ENCODE measurements at places on chromosomes 1 and 21. TPM values are rescaled to one million over a fixed set of nuclear protein-coding genes. Genes with fewer than 3 reads are reported as not detected.

The EPS8L3 gene
- 0.86 TPM for polyA plus RNA-seq

The ESPN gene
- polyA plus RNA-seq: 12.2 TPM

The SETDB1 gene
- polyA plus RNA-seq: 108 TPM

The CDKN2C gene
- 12.4 TPM for polyA plus RNA-seq

The PDZK1IP1 gene
- 22.2 TPM for polyA plus RNA-seq

The OR2T29 gene
- polyA plus RNA-seq: not detected

DNA sequence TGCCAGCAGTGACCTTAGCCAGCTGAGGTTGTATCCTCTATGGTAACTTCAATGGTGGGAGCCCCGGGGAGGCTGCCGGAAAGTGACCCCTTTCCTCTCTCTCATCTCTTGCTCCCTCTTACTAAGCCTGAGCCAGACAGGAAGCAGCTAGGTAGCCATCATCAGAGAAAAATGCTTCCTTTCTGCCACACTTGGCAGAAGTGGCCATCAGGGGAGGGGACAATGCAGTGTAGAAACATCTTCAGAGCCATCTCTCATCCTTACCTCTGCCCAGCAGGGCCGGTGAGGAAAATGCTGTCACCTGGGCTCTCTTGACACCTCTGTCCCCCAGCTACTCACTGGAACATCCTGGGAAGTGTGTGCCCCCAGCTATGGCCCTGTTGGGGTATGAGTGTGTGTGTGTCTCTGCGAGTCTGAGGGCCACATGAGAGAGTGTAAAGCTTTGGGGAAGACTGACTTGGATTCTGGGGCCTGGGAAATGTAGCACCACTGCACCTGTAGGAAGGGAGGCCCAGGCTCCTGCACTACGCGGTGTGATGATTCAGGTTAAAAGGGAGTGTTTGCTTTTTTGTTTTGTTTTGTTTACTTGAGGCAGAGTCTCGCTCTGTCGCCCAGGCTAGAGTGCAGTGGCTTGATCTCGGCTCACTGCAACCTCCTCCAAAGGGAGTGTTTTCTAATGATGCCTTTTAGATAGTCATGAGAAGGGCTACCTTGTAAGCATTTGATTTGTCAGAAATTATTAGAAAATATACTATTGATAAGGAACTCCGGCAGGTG is 48.7 kb upstream of the CNTN2 start:
- DNase-seq: no peak

- no peak for DNase-seq
Observed at GRCh38 chr1:50603274-50604271, 180.3 kb upstream of the DMRTA2 start.

GRCh38 chr1:29342351-29342750 is 106.0 kb downstream of the PTPRU start:
- no peak for DNase-seq

DNA sequence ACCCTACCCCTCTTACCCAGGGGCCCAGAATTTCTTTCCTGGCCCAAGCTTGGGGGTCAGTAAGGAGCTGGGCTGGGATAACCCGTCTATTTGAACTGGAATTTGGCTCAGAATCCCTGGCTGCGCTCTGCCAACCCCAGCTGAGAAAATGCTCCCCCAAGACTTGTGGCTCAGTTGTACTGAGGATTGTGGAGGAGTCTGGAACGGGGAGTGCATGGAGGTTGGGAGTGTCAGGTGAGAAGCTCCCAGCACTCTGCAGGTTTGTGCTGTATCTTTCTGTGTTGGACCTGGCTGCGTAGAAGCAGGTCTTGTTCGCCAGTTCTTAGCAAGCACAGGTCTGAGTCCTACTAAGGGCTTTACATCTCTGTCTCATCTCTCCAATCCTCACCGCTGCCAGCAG is 1.6 kb downstream of the TCEA3 start:
- DNase-seq: no peak

DNA sequence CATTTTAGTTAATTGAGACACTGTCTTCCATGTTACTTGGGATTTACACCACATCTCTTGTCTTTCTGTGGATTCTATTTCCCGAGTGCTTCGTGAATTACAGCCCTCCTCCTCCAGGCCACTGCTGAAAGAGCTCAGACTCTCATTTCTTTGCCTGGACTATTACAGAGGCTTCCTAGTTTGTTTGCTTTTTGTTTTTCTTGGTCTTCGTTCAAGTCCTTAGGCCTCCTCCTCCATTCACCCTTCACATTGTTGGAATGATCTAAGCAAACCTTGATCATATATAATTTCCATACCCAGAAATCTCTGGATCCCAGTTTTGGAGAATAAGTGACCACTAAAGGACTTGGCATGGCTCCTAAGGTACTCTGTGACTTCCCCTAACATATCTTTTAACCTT is 94.1 kb downstream of the CNIH3 start:
- no peak for DNase-seq

DNA sequence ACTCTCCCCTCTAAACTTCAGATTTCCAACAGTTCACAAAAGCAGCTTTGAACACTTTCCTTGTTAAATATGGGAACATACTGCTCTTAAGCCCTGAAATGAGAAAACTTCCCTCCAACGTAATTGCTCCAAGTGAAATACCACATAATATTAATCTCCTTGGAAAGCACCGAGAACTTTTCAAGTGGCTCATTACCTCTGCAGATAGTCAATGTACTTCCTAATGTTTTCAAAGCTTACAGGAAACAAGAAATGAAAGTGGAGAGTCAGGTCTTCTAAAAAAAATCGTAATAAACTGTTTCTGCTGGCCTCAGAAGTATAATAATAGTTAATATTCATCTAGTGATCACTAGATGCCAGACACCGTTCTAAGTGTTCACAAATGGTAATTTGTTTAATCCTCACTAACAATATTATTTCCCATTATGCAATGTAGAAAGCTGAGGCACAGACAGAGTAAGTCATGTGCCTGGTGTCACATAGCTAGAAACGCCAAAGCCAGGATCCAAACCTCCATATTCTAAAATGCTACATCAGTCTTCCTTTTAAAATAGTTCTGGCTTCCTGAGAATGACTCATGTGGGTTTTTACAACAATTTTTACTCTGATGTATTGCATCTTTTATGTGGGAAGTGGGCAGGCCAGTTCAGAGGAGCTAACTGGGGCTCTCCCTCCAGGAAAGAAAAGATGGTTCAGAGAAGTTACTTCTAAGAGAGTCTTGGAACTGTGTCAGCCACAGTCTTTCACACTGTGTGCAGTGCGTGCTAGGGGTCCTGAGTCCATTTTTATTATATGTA is 177.2 kb downstream of the PLPPR4 start:
- no peak for DNase-seq

- no peak for DNase-seq
Observed at GRCh38 chr1:15771836-15772515, 13.4 kb downstream of the FBLIM1 start.

DNA sequence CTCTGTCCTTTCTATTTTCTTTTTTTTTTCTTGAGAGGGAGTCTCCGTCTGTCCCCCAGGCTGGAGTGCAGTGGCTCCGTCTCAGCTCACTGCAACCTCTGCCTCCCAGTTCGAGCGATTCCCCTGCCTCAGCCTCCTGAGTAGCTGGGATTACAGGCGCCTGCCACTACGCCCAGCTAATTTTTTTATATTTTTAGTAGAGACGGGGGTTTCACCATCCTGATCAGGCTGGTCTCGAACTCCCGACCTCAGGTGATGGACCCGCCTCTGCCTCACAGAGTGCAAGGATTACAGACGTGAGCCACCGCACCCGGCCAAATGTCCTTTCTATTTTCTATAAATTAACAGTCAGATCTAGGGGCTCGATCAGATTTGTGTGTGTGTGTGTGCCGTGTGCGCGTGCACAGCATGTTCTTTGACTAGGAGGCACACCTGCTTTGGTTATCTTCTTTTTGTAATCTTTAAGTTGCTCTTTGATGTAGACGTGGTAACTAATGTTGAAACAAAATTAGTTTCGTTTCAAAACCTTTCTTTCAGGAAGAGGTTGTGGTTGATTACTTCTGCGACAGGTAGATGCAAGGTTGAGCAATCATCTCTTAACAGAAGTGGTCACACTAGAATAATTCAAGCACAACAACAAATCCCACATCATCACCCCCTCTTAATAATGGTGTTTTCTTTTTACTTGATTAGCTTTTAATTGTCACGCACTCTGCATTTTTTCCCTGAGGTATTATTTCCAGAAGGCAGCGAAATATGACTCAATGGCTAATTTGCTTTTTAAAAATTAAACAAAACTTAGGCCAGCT is 779 bp upstream of the DEGS1 start:
- no peak for DNase-seq

- no peak for DNase-seq
Observed at GRCh38 chr1:224338150-224338838, 8.3 kb upstream of the NVL start.

- no peak for DNase-seq
Observed at GRCh38 chr1:233300326-233300725, 4.8 kb upstream of the PCNX2 start.

DNA sequence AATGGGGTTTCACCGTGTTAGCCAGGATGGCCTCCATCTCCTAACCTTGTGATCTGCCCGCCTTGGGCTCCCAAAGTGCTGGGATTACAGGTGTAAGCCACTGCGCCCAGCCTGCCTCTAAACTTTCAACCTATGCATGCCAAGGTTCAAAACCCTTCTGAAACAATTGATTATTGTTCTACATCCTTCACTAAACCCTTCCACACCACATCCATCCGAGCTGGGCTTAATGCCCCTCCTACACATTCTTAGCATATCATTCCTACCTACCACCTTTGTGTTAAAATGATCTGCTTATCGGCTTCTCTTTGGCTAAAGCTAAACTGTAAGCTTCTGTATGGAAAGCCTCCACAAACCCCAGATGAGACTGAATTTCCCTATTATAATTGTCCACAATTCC is 40.8 kb upstream of the DOCK7 start:
- no peak for DNase-seq
